ENCODE measurements at places on chromosomes 11 and 22.
A peak's percentile ranks its signal among the peaks of the same experiment; 100 is the strongest.

- DNase-seq: no peak
Measured at GRCh38 chr11:88318017-88318416, 19.5 kb downstream of the CTSC start.

DNA sequence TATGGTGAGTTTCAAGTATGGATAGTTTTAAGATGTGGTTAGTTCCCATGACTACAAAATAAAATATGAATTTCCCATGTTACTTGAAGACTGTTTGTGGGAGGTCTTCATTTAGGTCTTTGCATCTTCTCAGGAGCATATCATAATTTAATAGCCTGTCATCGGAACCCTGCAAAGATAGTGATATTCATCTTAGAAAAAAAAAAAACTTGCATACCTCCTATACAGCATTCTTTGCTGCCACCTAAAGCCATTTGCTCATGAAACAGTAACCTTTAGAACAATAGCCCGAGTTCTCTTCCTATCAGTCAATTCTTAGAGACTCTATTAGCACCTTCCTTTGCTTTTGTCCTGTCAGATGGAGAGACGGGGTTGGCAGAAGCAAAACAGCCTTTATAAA, 75.3 kb downstream of the ARFGAP2 start:
- DNase-seq: no peak

- DNase-seq: peak; percentile 1
Measured at GRCh38 chr11:104343578-104343977, 179.6 kb upstream of the PDGFD start.

DNA sequence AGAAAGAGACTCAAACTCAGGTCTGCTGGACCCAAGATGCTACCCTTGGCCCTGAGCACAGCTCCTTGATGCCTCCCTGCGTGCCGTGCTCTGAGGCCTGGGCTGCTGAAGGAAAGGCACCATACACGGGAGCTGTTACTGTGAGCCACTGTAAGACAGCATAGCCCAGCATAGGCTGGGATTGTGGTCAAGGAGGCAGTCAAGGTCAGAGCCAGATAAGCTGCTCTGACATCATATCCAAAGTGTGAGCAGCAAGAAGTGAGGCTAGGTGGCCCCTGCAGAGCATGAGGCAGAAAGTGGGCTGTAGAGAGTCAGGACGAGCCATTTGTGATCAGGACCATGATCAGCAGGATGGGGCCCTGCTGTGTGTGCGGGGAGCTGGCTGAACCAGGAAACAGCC, 7.7 kb downstream of the SLC22A8 start:
- DNase-seq: no peak

- DNase-seq: peak; percentile 68
Measured at GRCh38 chr11:33723238-33723881, 12.9 kb downstream of the CD59 start.

DNA sequence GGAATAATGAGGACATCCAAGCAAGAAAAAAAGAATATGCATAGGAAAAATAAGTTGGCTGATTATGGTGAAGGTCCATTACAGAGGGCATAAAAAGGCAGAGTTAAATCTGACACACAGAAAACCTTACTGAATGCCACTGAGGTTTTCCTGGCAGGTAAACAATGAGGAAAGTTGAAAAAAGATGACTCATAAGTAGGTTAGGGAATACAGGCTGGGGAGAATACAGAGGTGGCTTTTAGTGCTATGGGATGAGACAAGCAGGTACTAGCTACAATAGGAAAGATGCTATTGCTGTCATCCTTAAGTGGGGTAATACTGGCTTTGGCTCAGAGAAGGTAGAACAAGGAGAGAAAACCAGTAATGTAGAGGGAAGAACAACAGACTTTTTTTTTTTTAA, 44.7 kb downstream of the CSTF3 start:
- peak; percentile 37 for DNase-seq

GRCh38 chr11:828506-829175, 922 bp downstream of the CRACR2B start:
- DNase-seq: no peak

DNA sequence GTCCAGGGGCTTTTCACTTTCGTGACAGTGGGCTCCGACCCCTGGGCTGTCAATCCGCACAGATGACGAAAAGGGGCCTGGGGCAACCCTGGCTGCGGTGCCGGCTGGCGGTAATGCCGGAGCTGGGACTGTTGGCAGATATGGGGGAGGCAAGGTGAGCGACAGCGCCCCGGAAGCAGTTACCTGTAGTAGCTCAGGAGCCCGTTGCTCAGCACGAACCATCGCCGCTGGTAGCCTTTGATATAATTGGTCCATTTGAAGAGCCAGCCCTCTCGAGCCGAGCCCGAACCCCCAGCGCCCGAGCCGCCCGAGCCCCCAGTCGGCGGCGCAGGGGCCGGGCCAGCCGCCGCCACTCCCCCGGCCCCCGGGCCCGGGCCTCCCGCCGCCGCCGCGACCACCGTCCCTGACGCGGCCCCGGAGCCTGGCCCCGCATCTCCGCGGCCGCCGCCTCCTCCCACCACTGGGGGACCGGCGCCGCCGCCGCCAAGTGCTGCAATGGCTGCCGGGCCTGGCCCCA, 396 bp downstream of the OSBP start:
- DNase-seq: peak; percentile 61

- DNase-seq: no peak
Measured at GRCh38 chr11:83278351-83278750, 7.8 kb downstream of the CCDC90B start.

GRCh38 chr22:29689206-29689879, 30.5 kb upstream of the CABP7 start:
- no peak for DNase-seq
